ENCODE measurements at places on chromosomes 16 and 17.
A peak's percentile ranks its signal among the peaks of the same experiment; 100 is the strongest.

DNA sequence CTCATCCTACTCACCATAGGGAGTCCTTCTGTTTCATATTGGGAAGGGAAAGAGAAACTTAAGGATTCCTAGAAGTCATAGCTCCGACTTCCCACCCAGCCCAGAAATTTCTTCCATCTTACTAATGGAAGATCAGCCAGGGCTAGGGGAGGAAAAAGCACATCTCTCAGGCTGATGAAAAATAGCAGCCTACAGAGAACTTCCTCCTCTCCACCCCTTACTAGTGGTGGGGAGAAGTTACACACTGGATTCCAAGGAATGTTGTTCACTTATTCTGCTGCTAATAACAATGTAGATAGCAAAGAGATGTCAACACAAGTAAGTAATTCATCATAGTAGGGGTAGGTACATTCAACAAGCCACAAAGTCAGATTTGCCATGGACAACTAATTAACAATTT lies 94.4 kb downstream of the SPACA3 start:
- DNase-seq = no peak

- DNase-seq = no peak
These were observed 127.5 kb upstream of the CDH13 start for GRCh38 chr16:82499302-82499701.

DNA sequence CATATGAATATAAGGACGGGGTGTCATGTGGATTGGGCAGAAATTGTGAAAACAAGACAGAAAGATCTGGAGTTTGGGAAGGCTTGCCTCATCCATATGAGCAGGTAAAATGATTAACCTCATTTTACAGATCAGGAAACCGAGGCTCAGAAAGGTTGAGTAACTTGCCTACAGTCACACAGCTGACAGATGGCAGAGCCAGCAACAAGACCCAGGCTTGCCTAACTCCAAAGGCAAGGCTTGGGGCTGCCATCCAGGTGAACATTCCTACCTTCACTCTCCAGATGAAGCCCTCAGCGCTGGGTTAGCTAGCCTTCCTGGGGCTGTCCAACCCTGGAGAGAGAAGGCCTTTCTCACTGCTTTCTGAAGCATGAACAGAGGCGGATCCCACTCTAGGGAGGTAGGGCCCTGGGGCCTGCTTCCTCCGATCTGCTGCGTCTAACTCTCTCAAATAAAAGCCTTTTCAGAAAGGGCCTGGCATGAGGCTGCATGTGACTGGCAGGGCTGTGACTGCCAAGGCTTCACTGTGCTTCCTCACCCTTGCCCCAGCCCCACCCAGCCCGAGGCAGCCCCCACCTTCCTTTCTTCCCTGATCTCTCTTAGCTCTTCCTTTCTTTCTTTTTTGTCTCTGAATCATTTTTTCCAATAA lies 107.8 kb downstream of the GNAO1 start:
- no peak for DNase-seq

DNA sequence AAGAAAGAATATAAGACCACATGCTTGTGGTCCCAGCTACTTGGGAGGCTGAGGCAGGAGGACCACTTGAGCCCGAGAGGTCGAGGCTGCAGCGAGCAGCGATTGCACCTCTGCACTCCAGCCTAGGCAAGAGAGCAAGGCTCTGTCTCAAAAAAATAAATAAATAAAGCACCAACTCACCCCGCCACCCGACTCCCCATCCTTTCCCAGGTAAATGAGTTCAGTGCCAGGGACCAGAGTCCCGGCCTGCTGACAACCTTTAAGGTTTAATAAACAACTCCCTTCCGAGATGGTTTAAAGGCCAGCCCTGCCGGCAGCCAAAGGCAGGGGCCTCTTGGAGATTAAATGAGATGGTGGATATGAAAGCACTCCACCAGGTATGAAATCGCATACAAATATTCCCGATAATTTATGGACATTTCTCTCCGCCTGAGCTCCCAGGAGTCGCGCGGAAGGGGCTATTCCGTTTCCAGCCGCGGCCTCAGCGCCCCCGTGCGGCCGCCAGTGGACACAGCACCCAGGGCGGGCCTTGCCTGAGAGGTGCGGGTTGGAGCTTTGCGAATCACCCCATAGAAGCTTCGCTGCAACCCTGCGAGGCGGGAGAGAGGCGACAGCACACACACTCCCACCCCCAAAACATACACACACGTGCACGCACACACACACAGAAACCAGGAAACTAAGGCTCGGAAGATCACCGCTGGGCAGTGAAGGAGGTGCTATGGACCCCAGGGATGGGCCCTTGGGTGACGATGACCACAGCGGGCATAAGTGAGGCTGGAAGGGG lies 4.0 kb upstream of the RPL38 start:
- peak; percentile 61 for DNase-seq

- no peak for DNase-seq
These were observed 302.4 kb downstream of the SOX9 start for GRCh38 chr17:72423286-72423589.

DNA sequence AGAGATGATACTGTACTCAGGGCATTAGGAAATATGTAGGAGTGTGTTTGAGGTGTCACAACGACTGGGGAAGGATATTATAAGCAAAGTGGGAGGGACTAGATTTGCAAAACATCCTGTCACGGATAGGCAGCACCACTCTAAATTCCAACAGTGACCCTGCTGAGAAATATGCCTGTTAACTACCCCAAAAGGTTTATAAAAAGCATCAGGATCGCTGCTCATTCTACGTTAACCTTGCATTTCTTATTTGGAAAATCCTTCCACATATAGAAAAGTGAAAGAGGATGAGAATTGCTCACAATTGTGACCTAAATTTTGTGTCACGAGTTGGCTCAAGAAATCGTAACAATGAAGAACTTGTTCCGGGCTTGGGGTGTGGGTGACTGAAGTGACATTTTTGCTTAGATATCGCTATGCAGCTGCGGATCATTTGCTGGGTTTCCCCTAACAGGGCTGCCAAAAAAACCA lies 51.6 kb downstream of the N4BP1 start:
- DNase-seq = peak; percentile 88

- no peak for DNase-seq
These were observed 35.7 kb upstream of the GNG13 start for GRCh38 chr16:836221-836620.

DNA sequence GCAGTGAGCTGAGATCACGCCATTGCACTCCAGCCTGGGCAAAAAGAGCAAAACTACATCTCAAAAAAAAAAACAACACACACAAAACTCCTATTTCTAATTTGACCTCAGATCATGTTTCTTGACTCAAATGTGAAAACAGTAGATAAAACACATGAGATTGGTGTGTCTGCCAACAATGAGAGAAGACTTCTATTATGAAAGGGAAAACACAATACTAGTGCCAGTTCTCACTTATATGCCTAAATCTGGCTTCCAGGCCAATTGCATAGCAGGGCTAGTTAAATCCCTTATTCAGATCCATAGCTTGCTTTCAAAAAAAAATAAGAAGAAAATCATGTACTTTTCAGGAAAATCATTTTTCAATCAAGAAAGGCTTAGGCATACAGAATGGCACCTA lies 39.4 kb downstream of the AP1G1 start:
- DNase-seq = no peak

GRCh38 chr17:49076573-49077384 lies 55.8 kb upstream of the B4GALNT2 start:
- no peak for DNase-seq

DNA sequence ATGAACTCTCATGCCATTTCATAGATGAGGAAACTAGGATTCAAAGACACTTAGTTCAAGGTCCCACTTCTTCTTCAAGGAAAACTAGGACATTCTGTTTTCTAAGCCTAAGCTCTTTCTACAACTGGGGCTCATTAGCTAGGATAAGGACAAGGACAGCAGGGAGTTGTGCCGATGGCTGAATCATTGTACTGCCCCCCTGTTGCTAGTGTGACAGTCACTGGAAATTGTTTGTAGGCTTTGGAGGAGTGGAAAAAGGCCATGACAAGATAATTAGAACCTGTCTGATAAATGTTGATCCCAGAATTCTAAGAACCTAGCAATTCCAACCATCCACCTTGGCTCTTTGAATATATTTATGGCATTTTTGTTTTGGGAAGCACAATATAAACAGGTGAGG lies 445.7 kb downstream of the CDH8 start:
- no peak for DNase-seq

DNA sequence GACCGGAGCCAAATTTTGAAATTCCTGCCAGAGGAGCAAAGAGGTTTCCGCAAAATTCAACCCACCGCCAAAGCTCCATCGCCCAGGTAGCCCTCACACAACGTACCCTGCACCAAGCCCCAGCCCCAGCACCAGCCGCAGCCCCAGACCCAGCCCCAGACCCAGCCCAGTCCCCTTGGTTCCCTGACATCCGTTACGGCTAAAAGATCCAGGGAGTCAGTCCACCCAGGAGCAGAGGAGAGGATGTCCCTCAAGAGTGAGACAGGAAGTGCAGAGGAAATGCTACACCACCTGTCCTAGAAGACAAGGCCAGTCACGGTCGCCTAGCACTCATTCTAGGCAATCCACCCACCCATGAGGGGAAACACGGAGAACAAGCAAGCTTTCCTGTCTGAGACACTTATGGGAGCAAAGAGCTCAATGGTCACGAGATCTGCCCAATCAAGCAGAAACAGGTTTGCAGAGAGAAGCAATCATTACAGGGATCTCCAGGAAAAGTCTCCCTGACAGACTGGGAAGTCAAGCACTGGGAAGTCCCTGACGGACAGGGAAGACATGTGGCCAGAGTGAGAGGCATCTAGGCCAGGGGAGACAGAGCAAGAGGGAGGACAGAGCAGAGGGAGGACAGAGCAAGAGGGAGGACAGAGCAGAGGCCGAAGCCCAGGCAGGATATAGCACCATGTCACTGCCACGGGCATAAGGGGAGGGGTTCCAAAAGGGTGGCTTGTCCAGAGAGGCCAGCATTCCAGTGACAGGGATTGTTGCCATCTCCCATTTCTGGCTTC lies 15.0 kb upstream of the KCNJ18 start:
- DNase-seq = no peak

GRCh38 chr17:66511135-66511534 lies 208.7 kb downstream of the PRKCA start:
- DNase-seq = no peak

DNA sequence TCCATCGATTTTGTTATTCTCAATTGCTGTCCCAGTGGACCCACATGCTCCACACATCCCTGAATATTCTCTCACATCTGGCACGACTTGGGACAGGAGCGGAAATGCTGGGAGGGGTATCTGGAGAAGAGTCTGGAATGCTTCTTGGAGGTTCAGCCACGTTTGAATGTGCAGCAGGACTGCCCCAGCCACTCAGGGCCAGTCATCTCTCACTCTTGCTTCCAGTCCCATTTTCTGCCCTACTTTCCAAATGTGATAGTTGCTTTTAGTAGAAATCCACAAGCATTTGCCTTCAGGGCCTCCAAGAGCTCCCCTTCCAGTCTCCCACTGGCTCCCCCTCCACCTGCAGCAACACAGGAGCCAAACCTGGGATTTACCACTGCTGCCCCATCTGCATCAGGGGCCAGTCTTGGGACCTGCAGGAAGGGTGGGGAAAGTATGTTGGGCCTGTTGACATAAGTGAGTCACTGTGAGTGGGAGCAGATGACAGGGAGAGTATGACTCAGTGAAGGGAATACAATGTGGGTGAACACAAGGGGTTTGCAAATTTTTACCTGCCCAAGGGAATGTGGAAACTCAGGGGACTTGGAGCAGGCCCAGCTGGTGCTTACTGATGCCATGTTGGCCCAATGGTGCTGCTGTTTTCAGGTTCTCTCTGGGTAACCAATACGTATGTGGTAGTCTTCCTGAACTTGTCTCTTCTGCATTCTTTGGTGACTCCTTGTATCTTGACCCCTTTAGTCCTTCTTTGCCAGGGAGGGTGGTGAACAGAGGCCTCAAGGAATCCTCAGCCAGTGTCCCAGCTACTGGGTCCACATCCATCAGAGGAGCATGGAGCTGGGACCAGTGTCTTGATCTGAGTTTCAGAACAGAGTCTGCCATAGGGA lies 78.8 kb upstream of the CRHR1 start:
- DNase-seq = peak; percentile 18

- no peak for DNase-seq
These were observed 476.8 kb downstream of the SHISA9 start for GRCh38 chr16:13378151-13378550.

DNA sequence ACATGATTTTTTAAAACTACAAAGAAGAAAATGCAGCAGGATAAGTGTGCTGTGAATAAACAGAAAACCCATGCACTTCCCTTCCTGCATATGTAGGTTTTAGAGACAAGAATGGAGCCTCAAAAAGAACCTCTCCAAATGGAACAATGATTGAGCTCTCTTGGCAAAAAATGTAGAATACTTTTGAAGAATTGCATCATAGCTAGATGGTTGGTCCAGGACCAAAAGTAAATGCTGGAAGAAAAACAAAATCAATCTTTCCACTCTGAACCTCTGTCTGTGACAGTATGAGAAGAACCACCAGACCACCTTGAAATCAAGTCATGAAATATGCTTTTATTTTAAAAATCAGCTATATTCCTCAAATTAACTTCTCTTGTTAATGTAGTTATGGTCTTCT lies 17.5 kb downstream of the HELZ start:
- no peak for DNase-seq

GRCh38 chr17:82849076-82849945 lies 9.5 kb upstream of the ZNF750 start:
- DNase-seq = no peak

GRCh38 chr16:54977211-54977610 lies 46.5 kb downstream of the IRX5 start:
- DNase-seq = no peak

- DNase-seq = peak; percentile 96
These were observed 510.7 kb downstream of the MAF start for GRCh38 chr16:79089735-79090284.

- DNase-seq = no peak
These were observed 93.7 kb upstream of the TMEM97 start for GRCh38 chr17:28225271-28225670.

GRCh38 chr17:8698162-8698971 lies 46.3 kb downstream of the CCDC42 start:
- no peak for DNase-seq

DNA sequence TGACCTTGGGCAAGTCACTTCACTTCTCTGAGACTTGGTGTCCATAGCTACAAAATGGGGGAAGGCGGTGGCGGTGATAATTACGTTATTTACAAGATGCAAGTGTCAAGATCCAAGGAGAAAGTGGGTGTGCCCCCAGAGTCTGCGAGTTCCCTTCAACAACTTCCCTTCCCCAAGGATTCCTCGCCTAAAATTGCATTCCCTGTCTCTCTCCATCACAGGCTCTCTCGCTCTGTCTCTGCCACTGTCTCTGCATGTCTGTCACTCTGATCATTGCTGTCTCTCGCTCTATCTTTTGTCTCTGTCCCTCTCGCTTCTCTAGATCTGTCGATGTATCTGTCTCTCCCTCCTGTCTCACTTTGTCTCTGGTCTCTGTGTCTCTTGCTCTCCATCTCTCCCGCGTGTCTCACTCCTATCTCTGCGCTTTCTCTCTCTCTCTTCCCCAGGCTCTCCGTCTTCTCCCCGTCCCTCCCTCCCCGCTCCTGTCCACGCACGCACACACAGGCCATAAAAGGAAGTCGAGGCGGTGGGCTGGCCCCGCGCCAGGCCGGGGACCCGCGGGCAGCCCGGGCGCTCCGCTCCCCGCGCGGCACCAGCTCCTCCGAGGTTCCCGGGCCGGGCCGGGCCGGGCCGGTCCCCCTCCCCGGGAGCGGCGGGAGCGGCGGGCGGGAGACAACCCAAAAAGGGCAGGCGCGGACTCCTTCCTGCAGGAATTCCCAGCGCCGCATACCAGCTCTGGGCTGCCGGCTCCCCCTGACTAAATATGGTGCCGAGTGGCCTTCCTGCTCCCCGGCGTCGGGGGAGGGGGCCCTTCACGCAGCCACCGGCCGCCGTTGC lies 1.1 kb upstream of the MYH11 start:
- DNase-seq = no peak

- no peak for DNase-seq
These were observed 19.4 kb downstream of the KLHL36 start for GRCh38 chr16:84667600-84668309.

Data from NB4 (cell line).